ENCODE measurements at places on chromosomes 1 and 21.

- DNase-seq = no peak
Observed at GRCh38 chr1:99554727-99555126, 91.2 kb upstream of the PALMD start.

DNA sequence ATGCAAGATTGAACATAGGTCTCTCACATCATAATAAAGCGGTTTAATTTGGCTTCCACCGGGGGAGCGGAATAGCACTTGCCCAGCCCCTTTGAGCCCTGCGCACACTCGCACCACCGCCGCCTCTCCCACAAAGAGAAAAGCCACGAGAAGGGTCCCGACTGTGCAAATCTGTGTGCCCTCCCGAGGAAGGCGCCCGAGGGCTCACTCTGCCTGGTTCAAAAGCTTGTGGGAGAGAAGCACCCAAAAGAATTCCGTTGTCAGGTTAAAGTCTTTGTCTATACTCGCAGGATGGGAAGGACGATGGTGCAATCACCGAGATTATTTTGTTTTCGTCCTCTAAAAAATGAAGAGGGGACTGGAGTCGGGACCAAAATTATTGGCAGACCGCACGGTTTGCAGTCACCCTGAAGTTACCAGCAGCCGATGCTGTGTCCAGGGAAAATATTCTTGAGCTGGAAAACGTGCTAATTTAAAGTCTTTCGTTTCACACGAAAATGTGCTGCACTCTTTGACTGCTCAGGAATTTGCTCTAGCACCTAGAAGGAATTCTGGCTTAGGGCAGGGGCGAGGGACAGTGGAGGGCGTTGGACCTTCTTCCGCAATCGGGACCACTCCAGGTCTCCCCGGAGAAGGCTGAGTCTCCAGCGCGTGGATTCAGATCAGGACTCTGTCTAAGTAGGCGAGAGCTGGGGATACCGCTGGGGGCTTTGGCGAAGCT, 6.6 kb upstream of the SIM2 start:
- DNase-seq = no peak

DNA sequence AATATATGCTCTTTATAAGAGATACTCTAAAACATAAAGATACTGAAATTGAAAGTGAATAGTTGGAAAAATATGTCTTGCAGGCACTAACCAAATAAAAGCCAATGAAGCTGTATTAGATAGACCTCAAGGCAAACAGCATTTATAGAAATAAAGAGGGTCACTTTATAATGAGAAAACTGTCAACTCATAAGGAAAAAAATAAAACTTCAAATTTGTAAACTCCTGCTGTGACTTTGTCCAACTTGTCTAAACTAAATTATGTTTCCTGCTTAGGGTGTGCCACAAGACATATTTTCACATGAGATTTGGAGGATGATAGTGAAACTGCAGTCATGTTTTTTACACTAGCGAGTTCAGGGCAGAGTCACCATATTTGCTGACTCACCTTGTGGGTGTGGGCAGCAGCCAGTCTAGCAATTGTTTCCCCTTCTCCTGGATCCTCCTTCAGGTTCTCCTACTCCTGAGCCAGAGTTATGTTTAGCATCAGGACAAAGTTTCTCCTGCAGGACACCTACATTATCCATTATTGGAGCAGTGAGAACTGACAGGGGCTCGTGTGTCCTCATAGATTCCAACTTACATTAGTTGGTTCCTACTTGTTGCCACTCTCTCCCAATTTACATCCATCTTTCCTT, 43.8 kb downstream of the CD53 start:
- DNase-seq = no peak

GRCh38 chr1:57489358-57490036, 65.6 kb upstream of the DAB1 start:
- no peak for DNase-seq

DNA sequence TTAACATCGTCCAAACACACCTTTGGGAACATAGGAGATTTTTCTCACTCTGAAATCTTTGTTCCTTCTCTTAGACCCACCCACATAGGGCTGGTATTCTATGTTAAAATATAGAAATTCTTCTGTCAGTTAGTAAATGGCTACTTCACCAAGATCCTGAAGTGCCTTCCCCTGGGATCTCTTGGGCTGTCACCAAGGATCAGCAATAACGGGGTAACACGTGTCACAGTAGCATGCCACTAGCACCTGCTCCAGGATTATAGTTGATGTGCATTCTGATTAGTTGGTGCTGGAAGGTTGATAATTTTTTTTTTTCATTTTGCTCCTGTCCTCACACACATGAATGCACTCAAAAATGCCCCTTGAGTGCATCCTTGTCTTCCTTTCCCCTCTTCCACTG, 298.7 kb downstream of the NTNG1 start:
- DNase-seq = no peak

DNA sequence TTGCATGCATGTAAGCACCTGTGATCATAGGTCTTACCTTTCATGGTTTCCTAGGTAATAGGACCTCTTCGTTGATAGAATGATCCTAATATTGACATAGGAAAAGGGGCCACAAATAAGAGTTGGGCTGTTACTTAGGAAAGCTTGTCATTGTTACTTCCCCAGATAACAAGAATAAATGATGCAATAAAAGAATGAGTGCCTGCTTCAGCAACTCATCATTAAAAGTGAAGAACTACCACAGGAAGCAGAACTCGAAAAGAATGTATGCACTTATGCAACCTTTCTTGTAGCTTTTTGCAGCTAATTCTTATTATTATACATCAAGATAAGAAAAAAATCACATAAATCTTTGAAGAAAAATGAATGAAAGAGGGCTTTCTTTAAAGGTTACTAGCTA, 548.6 kb downstream of the LTN1 start:
- no peak for DNase-seq

DNA sequence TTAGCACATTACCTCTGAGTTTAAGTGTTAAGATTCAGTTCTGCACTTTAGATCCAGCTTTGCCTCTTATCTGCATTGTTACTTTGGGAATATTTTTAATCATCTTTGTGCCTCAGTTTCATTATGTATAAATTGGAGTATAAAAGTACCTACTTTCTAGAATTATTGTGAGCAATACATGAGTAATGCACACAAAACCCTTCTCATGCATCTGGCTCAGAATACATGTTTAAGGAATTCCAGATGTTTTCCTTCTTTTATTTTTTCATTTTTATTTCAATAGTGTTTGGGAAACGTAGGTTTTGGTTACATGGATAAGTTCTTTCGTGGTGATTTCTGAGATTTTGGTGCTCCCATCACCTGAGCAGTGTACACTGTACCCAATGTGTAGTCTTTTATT, 14.2 kb downstream of the C8A start:
- no peak for DNase-seq

DNA sequence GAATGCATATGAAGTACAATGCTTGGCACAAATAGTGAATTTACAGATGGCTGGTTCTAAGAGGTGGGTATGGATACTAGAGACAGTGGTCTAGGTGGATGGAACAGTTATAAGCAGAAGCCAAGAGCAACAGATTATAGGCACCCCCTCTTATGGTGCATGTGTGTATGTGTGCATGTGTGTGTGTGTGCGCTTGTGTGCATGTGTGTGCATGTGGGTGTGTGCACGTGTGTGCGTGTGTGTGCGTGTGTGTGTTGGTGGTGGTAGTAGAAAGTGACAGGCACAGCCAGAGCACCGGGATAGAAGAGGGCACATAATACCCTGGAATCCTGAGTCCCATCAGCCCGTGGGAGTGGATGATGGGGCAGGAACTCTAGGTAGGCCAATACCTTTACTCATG, 1.3 kb downstream of the NCMAP start:
- DNase-seq = no peak

DNA sequence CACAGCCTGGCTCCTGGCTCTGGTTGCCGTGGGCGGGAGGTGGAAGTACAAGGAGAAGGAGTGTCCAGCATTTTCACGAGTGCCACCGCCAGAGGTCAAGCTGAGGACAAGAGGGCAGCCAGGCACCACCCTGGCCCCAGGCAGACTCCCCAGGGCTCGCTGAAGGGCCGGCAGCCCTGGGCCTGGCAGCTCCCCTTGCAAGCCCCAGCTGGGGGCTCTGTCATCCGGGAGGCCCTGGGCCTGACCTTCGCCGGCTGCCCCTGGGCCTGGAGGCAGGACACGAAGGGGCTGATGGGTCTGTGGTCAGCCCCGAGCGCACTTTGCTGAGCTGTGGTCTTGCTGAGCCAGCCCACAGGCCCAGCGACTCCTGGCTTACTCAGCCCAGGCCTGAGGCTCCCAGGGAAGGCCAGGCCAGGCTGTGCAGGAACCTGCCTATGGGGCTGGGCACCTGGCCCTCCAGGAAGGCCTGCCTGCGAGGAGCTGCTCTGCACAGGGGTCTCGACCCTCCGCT, 74.8 kb downstream of the MORN1 start:
- no peak for DNase-seq

DNA sequence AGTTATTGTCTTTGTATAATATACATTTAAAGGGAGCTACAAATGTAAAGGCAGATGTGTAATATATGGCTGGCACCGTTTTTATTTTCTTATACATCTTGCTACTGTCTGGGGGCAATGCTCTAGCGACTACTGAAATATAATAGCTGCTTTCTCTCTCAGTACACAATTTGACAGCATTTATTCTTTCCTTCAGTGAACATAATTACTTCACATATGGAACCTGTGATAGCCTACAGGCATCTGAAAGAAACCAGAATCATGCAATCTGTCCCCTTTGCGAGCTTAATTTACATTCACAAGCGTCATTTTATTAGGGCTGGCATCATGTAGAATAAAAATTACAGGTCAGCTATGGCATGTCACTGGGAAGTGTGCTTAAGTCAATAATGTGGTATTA, 557.5 kb upstream of the PTBP2 start:
- DNase-seq = no peak

- DNase-seq = no peak
Observed at GRCh38 chr1:180912211-180912800, 391 bp upstream of the KIAA1614 start.

- no peak for DNase-seq
Observed at GRCh38 chr21:38254970-38255369, 1.8 kb upstream of the KCNJ15 start.

DNA sequence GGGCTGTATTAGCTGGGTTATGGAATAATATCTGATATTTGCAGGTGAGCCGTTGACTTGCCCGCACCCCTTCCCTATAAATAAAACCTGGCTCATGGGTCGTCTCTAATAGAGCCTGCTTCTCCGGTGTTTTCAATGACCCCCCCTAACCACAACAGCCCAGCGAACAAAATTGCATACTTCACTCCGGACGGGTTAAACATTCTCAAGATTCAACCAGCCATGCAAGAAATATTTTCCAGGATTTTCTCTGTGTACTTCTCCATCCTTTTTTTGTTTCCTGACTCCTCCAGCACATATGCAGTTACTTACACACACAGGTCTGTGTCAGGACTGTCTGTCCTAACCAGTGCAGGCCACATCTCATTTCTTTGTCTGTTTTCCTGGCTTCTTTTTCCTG, 267.7 kb downstream of the ZNF648 start:
- no peak for DNase-seq

GRCh38 chr21:44914176-44914874, 6.4 kb downstream of the ITGB2 start:
- DNase-seq = no peak

DNA sequence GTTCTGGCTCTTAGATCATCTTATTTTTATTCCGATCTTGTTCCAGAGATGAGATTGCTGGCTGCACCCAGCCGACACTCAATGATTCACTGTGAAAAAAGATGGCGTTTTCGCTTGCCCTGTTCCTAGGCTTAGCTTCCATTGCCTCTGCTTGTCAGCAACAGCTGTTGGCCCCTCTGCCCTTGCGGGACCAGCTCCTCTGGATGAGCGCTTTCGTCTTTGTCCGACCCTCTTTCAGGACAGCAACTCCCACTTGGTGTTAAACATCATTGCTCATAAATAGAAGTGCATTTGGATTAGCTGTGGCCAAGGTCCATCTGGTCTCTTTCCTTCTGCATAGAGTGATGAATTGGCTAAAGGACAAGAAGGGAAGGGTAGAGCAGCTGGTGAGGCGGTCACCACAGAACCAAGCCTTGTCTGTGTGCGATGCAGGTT, 43.5 kb upstream of the SCCPDH start:
- DNase-seq = no peak

- no peak for DNase-seq
Observed at GRCh38 chr1:44323947-44324346, 31.1 kb downstream of the ERI3 start.

- DNase-seq = no peak
Observed at GRCh38 chr1:175600721-175601440, 142.5 kb downstream of the TNR start.

DNA sequence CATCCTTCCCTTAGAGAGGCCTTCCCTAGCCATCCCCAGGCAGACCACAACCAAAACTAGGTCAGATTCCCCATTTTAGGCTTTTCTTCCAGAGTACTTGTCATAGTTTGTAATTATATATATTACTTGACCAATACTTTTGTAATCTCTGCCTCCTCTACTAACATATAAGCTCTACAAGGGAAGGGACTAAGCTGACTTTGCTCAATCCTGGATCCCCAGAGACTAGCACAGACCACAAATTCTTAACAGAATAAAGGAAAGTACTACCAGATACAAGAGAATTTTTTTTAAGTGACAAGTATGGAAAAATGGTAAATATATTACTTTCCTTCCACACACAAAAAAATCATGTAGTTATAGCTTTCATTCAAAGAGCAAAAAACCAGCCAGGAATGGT, 2.0 kb downstream of the ZMYM6 start:
- DNase-seq = no peak

- DNase-seq = no peak
Observed at GRCh38 chr21:37421306-37421705, 54.7 kb downstream of the DYRK1A start.

DNA sequence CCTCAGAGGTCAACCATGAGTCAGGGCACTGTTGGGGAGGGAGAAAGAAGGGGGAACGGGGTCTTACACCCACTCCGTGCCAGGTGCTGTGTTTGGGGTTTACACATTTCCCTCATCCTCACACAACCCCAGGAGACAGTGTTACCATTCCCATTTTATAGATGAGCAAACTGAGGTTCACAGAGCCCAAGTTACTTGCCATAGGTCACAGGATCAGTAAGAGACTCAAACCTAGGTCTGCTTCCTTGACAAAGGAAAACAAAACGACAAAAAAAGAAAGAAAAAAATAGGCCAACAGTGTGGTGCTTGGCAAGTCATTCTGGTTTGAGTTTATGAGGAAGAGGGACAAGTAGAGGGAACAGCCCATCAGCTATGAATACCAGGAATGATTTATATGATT, 16.3 kb upstream of the CDCP2 start:
- no peak for DNase-seq

DNA sequence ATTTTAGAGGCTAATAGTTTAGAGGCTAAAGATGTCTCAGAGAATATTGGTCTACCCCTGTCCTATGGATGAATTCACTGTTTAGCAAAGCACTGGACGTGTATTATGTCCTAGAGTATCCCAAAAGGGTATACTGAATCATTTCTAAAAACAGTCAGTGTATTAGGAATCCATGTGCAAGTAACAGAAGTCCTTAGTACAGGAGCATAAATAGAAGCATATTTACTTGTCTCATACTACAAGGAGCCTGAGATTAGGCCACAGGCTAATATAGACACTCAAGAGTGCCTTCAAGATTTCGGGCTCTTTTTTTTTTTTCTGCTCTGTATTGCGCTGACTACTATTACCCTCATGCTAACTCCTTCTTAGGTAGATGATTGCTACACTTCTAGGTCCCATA, 518.9 kb downstream of the USP25 start:
- DNase-seq = no peak

GRCh38 chr1:12640237-12640957, 3.5 kb upstream of the AADACL4 start:
- DNase-seq = no peak

Data from NCI-H774 (cell line).